ENCODE measurements at places on chromosomes 13 and 19.
A peak's percentile ranks its signal among the peaks of the same experiment; 100 is the strongest.

DNA sequence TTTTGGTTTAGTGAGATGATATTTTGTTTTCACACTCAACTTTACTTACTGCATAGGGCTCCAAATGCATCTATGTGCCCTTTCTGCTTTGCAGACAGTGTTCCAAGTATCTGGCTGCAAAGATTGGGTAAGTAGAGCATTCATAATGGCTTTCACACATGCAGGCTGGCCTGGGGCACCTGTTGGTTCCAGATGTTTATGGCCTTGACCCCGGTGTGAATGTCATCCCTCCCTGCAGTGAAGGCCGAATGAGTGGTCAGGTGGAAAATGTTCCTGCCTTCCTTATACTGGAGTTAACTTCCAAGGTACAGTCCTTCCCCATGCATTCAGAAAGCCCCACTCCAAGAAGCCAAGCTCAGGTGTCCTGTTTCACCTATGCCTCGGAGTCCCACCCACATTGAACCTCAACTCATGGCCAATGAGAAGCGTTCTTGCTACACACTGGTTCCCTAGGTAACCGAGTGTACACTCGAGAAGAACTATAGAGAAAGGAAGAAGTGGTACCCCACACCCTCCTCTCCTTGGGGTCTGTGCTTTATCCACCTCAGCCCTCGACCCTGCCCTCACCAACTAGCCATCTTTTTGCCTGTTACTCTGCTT lies 23.0 kb upstream of the ZNF536 start:
- no peak for ATAC-seq

- no peak for ATAC-seq
Observed at GRCh38 chr19:47644743-47645482, 36.0 kb downstream of the BICRA start.

GRCh38 chr13:113670541-113670940 lies 3.5 kb downstream of the GRK1 start:
- ATAC-seq: no peak

- ATAC-seq: peak; percentile 35
Observed at GRCh38 chr13:99657848-99658260, 156.6 kb downstream of the TM9SF2 start.

- no peak for ATAC-seq
Observed at GRCh38 chr13:53144826-53145225, 116.2 kb downstream of the OLFM4 start.

DNA sequence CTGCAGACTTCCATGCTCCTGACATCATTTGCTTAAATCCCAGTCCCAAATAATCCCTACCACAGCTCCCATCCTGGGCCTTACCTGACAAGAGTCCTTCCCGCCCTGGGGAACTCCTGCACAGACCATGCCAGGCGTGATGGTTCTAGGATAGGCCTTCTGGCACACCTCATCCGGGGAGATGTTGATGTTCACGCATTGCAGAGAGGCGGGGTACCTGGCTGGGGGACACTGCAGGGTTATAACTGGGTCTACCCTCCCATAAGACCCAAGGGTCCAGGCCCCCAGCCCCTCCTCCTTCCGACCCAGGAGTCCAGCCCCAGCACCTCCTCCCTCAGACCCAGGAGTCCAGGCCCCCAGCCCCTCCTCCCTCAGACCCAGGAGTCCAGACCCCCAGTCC lies 4.0 kb downstream of the KLK14 start:
- ATAC-seq: no peak

- ATAC-seq: no peak
Observed at GRCh38 chr19:20359933-20360720, 193.1 kb downstream of the ZNF486 start.

- ATAC-seq: no peak
Observed at GRCh38 chr13:69487576-69487975, 620.0 kb upstream of the ATXN8OS start.

- ATAC-seq: no peak
Observed at GRCh38 chr19:13034636-13035035, 39.4 kb downstream of the NFIX start.

Measured in SK-N-SH treated with all-trans-retinoic acid at 6 μM for 48 hours (cell line).